ENCODE measurements at places on chromosomes 16 and 17. TPM values are rescaled to one million over a fixed set of nuclear protein-coding genes. Genes with fewer than 3 reads are reported as not detected.

DNA sequence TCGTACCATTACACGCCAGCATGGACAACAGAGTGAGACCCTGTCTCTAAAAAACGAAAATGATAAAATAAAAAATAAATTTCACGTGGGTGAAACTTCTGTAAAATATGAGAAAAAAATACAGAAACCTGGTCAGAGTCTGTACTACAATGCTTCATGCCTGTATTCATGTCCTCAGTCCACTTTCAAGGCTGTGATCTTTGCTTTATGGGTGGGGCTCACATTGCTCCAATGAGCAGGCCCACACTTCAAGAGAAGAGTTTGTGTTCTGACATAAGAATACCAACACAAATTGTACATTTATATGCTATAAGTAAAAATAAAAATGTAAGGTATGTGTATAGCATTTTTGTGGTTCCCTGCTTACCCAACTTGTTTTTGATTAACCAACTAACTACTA lies 32.2 kb upstream of the ABCA3 start:
- no peak overlapping the region for H3K27ac ChIP-seq
- H3K36me3 ChIP-seq, result no peaks in the 10 kb centered on the region
- peaks cover 12% of the 10 kb centered on the region for H3K27me3 ChIP-seq
- DNase-seq, result no peak
- no peak overlapping the region for H3K4me3 ChIP-seq

DNA sequence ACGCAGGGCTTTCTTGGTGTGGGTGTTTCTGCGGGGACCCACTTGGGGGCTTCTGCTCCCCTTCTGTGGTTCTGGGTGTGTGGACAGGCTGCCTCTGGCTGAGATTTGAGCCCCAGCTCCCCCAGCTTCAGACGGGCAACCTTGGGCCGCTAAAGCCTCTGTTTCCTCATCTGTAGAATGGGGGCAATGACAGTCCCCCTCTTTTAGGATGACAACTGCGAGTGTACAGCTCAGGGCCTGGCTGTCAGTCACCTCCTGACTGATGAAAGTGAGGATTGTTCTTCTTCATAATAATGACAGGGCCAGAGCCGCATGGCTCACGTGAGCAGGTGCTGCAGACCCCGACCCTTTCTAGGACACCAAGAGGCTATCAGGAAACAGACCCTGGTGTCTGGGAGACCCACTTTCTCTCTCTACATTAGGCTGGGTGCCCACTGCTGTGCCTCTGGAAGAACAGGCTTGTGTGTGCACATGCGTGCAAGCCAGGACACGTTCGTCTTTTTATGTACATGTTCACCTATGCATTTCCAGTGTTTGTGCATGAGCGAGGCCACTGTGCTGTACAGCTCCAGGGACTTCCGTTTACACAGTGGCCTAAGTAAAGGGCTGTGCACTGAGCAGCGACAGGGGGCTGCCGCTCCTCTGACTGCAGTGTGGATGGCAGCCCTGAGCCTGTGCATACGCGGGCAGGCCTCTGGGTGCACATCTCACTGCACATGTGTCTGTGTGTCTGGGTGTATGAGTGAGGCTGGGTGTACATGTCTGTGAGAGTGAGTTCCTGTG lies 4.6 kb downstream of the SPNS3 start:
- H3K27ac ChIP-seq, result no peak overlapping the region
- no peaks in the 10 kb centered on the region for H3K4me1 ChIP-seq
- H3K36me3 ChIP-seq, result no peaks in the 10 kb centered on the region
- peaks cover 10% of the 10 kb centered on the region for H3K27me3 ChIP-seq
- H3K4me3 ChIP-seq, result no peak overlapping the region

DNA sequence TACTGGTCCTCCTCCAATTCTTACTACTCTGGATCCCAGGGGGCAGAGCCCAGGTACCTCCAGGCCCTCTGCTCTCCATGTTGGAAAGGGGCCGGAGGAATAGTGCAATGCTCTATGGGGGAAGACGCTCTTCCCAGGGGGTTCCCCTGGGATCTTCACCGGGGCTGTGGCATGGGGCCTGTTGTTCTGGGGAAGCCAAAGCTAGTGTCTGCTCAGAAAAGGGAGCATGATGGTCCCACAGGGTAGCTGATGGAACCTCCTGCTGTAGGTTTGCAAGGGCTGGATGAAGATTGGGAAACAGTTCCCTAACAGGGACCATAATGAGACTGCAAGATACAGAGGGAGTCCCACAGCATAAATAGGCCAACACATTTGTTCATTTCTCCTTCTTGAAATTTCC lies 114.7 kb downstream of the IRX5 start:
- H3K36me3 ChIP-seq, result no peaks in the 10 kb centered on the region
- no peaks in the 10 kb centered on the region for H3K4me1 ChIP-seq
- no peak overlapping the region for H3K27ac ChIP-seq
- H3K4me3 ChIP-seq, result no peak overlapping the region
- no peak for DNase-seq
- H3K27me3 ChIP-seq, result no peaks in the 10 kb centered on the region

- H3K36me3 ChIP-seq, result no peaks in the 10 kb centered on the region
- no peak overlapping the region for H3K4me3 ChIP-seq
- H3K27ac ChIP-seq, result no peak overlapping the region
- no peaks in the 10 kb centered on the region for H3K4me1 ChIP-seq
- DNase-seq, result no peak
Observed at GRCh38 chr17:42906772-42907446, 6.3 kb downstream of the G6PC1 start.

GRCh38 chr17:78020717-78021108 lies 62.2 kb downstream of the TNRC6C start:
- no peak overlapping the region for H3K4me3 ChIP-seq
- no peak overlapping the region for H3K27ac ChIP-seq
- no peak for DNase-seq

DNA sequence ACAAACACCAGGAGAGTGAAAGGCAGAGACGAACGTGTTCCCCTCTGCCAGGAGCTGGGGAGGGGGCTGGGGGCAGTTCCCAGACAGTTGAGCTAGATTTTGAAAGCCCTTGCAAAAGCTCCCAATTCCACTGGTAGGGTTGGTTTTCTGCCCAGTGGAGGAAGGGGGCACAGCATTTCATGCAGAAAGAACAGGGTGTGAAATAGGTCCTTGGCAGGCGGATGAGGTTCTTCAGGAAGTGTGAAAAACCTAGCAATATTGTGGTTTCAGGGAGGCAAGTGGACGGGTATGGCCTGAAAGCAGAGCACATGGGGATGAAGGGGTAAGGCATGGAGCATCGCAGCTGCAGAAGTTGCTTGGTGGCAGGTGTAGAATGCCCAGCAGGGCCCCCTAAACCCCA lies 248.3 kb downstream of the KATNIP start:
- no peak overlapping the region for H3K27ac ChIP-seq
- DNase-seq, result no peak
- no peaks in the 10 kb centered on the region for H3K4me1 ChIP-seq
- H3K4me3 ChIP-seq, result no peak overlapping the region
- H3K36me3 ChIP-seq, result no peaks in the 10 kb centered on the region
- H3K27me3 ChIP-seq, result peaks cover 2% of the 10 kb centered on the region

GRCh38 chr16:69179328-69180010 lies 7.5 kb upstream of the SNTB2 start:
- peak overlapping the region; percentile 26 for H3K27ac ChIP-seq
- H3K27me3 ChIP-seq, result no peaks in the 10 kb centered on the region

DNA sequence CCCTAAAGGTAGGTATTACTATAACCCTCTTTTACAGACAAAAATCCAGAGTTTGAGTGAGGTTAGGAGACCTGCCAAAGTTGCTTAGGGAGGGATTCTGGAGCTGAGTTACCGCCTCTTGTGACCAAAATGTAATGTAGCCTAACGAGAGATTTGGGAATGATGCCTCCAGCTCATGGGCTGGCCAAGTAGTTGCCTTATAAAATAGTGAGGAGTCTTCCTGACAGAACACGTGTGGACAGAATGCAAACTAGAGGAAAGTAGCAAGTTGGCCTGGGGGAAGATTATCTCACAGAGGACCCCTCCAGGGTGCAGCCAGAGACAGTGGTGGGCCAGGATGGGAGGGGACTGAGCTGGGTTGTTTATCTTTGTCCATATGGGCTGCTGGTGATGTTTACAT lies 543.7 kb upstream of the CDH11 start:
- H3K27ac ChIP-seq, result no peak overlapping the region
- no peaks in the 10 kb centered on the region for H3K36me3 ChIP-seq
- no peak for DNase-seq

GRCh38 chr17:42230225-42230624 lies 35.9 kb upstream of the GHDC start:
- no peak for DNase-seq
- no peaks in the 10 kb centered on the region for H3K36me3 ChIP-seq
- H3K27me3 ChIP-seq, result no peaks in the 10 kb centered on the region
- H3K4me3 ChIP-seq, result no peak overlapping the region

DNA sequence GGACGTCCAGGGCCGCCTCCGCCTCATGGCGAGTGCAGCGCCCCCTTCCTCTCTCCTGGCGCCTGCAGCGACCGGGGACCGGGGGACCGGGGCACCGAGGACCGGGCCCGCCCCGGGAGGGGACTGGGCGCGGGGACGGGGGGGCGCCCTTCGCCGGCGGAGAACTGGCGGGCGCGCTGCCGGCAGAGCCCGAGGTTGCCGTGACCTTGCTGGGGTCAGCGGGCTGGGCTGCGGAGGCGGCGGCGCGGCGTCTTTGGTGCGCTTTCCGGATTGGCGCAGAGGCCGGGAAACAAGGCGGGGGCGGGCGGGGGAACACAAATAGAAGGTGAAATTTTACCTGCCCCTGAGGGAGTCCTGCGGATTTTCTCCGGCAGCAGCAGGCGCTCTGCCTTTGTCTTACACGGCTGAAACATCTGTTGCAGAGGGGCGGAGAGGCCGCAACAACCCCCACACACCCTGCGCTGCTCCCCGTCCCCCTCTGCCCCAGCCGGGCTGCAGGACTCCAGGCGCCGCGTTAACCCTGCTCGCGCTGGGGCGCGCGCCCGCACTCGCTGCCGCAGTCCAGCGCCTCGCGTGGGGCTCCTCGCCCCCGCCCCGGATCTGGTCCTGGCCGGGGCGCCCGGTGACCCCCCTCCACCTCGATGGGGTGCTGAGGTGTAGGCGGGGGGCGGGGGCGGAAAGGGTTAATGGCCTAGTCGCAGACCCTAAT lies 53.5 kb downstream of the SREBF1 start:
- peaks cover 19% of the 10 kb centered on the region for H3K4me1 ChIP-seq
- H3K27ac ChIP-seq, result no peak overlapping the region
- DNase-seq, result peak; percentile 40
- H3K36me3 ChIP-seq, result no peaks in the 10 kb centered on the region
- H3K4me3 ChIP-seq, result peak overlapping the region; percentile 32
- H3K27me3 ChIP-seq, result no peaks in the 10 kb centered on the region

GRCh38 chr16:72910381-72910780 lies 137.5 kb downstream of the ZFHX3 start:
- DNase-seq, result no peak
- no peak overlapping the region for H3K4me3 ChIP-seq
- H3K36me3 ChIP-seq, result no peaks in the 10 kb centered on the region
- H3K27me3 ChIP-seq, result no peaks in the 10 kb centered on the region

GRCh38 chr16:11978080-11978479 lies 1.5 kb downstream of the SNX29 start:
- H3K27me3 ChIP-seq, result no peaks in the 10 kb centered on the region
- DNase-seq, result no peak
- H3K36me3 ChIP-seq, result no peaks in the 10 kb centered on the region
- no peaks in the 10 kb centered on the region for H3K4me1 ChIP-seq
- H3K27ac ChIP-seq, result peak overlapping the region; percentile 3

GRCh38 chr16:19835968-19836421 lies 48.7 kb downstream of the GPRC5B start:
- H3K27ac ChIP-seq, result no peak overlapping the region
- H3K27me3 ChIP-seq, result no peaks in the 10 kb centered on the region
- H3K4me3 ChIP-seq, result no peak overlapping the region

GRCh38 chr17:47810200-47810821 lies 11.3 kb downstream of the OSBPL7 start:
- no peak overlapping the region for H3K4me3 ChIP-seq
- DNase-seq, result peak; percentile 84
- peaks cover 4% of the 10 kb centered on the region for H3K4me1 ChIP-seq
- no peak overlapping the region for H3K27ac ChIP-seq

- peak overlapping the region; percentile 84 for H3K27ac ChIP-seq
- no peaks in the 10 kb centered on the region for H3K36me3 ChIP-seq
- peak; percentile 34 for DNase-seq
- H3K27me3 ChIP-seq, result no peaks in the 10 kb centered on the region
- peaks cover 3% of the 10 kb centered on the region for H3K4me1 ChIP-seq
Observed at GRCh38 chr17:63151941-63152523, 186.0 kb downstream of the TANC2 start.

DNA sequence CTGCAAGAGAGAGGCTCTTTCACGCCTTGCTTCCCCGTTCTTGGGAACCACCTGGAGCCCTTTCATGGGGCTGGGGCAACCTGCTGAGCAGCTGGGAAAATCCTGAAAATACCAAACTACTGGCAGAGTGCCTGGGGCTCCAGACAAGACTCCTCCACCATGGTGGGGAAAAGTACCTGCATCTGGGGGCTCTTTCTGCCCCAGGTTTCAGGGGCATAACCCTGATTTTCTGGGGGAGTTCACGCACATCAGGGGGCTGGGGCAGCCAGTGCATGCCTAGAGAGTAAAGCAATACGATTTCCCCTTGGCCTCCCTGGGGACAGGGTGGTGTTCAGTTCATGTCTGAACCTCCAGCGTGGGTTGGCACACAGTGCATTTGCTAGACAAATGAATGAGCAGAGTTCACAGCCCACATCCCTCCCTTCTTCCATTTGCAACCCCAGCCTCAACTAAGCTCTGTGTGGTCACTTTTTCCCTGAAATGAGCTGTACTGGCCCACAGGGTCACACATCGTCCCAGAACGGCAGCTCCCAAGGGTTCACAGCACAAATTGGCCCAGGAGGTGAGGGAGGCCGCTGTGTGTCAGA lies 5.2 kb upstream of the CDC42EP4 start:
- peaks cover 3% of the 10 kb centered on the region for H3K27me3 ChIP-seq
- no peak overlapping the region for H3K27ac ChIP-seq
- peaks cover 5% of the 10 kb centered on the region for H3K4me1 ChIP-seq
- H3K4me3 ChIP-seq, result no peak overlapping the region
- no peaks in the 10 kb centered on the region for H3K36me3 ChIP-seq
- DNase-seq, result no peak

MEFV gene
- under 0.01 TPM for total RNA-seq

SOX9 gene
- 4.1 TPM for total RNA-seq

ENPP7 gene
- total RNA-seq, result not detected

Measured in fibroblast of lung (primary cell).